ENCODE measurements at places on chromosomes 2 and 18.

- DNase-seq: peak; percentile 25
Measured at GRCh38 chr2:55111570-55112228, 61.4 kb upstream of the RTN4 start.

DNA sequence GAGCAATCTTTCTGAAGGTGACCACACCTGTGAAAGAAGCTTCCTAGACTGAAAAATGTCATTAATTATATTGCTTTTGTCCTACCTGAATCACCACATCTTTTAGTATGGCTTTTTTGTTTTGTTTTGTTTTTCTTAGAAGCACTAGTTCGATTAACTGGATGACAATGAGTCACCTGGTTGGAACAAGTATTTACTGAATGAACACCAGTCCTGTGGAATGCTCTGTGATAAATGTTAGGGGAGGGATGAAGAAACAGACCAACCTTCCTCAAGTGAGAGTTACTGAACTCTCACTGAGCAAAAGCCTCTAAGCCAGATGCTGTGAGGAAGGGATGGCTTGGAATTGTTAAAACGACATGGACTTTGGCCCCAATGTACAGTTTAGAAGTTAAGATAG, 26.8 kb upstream of the DCC start:
- no peak for DNase-seq

DNA sequence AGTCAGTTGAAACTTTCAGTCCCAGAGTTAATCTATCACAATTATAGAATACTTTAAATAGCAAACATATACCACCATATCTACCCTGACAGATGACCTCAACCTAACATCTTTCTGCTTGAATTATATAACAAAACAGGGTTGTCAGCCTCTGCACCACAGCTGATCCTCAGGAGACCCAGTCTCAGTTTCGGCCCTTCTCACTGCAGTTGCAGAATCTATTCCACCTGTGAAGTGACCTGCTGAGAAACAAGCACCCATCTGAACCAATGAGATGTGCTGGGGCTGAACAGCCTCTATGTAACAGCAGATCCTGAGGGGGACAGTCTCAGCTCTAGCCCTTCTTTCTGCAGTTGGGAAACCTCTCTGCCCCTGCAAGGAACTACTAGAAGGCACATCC, 567.6 kb downstream of the KCNJ3 start:
- DNase-seq: no peak

- no peak for DNase-seq
Measured at GRCh38 chr2:129661935-129662334, 317.5 kb upstream of the RAB6C start.

DNA sequence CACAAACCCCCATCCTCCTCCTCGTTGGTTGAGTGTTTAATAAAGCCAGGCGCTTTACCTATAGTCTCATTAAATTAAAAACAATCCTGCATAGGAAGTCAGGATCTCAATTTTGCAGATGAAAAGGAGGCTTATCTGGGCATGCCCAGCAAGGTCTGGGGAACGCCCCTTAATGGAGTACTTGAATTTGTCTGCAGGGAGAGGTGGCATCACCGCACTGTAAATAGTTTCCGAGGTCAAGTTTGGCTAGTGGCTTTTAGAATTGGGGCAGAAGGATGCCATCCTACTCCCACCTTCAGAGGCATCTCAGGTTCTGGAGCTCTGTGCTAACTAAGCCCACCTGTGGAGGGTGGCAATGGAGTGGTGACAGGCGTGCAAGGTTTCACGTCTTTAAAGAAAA, 149.2 kb downstream of the TGIF1 start:
- no peak for DNase-seq

GRCh38 chr18:37717098-37717497, 151.5 kb upstream of the CELF4 start:
- DNase-seq: no peak
